SK-N-SH (cell line): ENCODE measurements at places on chromosomes 6 and 20. TPM values are rescaled to one million over a fixed set of nuclear protein-coding genes. Genes with fewer than 3 reads are reported as not detected.

The HLA-C gene
- polyA plus RNA-seq = 390 and 434 TPM in 2 replicates

The CLPSL1 gene
- polyA plus RNA-seq = not detected in 2 replicates

The CD24 gene
- 1.9 and 5.9 TPM in 2 replicates for polyA plus RNA-seq

The MCHR2 gene
- polyA plus RNA-seq = not detected in 2 replicates

The MAFB gene
- 0.05 and 0.08 TPM in 2 replicates for polyA plus RNA-seq

The PDE7B gene
- polyA plus RNA-seq = 1.9 and 2.2 TPM in 2 replicates

GRCh38 chr20:58168843-58169242 is 59.6 kb downstream of the ANKRD60 start:
- no peak for DNase-seq

- DNase-seq = no peak
Measured at GRCh38 chr6:154125421-154125820, 86.4 kb downstream of the OPRM1 start.

DNA sequence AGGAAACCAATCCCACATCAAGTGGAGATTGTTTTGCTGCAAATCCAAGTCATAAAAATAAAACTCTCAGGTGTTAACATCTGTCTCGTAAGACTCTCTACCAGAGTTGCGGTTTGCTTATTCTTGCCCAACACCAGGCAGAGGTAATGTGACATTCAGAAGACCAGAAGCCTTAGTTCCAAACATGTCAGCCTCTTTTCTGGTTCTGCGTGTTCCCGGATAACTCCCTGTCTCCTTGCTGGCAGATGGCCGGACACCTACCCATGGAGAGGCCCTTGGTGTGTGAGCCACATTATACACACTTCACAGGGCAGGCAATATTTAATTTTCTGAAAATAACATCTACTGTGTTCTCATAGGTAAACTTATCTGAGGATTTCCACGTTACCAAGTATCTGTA is 73.4 kb downstream of the GMPR start:
- no peak for DNase-seq

GRCh38 chr20:47551841-47552240 is 50.2 kb downstream of the NCOA3 start:
- peak; percentile 52 for DNase-seq

- DNase-seq = no peak
Measured at GRCh38 chr20:37932074-37932473, 29.1 kb downstream of the VSTM2L start.

- no peak for DNase-seq
Measured at GRCh38 chr6:29130644-29131043, 22.8 kb downstream of the OR2J3 start.

DNA sequence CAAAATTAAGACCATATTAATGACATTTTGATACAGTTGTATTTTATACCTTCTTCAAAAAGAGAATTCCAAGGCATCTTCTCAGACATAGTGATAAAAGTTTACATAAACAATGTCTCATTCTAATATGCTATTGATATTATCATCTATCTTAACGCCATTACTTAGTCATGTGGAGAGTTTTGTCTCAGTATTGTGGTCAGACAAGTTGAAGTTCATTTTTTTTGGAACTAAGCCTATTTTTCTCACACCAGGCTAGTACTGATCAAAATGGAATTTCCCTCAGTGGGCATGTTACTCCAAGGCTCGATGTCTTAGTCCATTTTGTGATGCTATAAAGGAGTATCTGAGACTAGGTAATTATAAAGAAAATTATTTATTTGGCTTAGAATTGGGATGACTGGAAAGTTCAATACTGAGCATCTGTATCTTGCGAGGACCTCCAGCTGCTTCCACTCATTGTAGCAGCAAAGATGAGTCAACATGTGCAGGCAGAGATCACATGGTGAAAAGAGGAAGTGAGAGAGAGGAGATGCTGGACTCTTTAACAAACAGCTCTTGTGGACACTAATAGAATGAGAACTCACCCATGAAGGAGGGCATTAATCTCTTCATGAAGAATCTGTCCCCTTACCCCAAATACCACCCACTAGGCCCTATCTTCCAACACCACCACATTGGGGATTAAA is 825.5 kb upstream of the MANEA start:
- DNase-seq = no peak
